ENCODE measurements at places on chromosomes 6 and 20.

DNA sequence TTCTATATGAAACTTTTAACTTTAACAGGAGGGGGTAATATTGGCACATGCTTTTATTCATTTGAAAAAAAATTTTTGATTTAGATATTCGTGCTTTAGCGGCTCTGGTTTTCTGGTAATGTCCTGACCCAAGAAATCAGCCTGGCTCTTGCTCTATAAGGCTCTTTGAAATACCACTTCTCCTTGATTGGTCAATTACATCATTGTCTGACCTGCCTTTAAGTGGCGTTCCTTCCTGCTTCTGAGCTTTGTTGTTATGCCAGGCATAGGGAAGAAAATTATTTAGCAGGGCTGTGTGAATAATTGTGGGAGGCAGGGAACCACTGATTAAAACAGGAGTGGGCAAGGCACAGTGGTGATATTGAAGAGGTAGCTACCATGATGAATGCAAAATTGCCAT is 3.9 kb downstream of the RNF144B start:
- DNase-seq, result peak; percentile 38

DNA sequence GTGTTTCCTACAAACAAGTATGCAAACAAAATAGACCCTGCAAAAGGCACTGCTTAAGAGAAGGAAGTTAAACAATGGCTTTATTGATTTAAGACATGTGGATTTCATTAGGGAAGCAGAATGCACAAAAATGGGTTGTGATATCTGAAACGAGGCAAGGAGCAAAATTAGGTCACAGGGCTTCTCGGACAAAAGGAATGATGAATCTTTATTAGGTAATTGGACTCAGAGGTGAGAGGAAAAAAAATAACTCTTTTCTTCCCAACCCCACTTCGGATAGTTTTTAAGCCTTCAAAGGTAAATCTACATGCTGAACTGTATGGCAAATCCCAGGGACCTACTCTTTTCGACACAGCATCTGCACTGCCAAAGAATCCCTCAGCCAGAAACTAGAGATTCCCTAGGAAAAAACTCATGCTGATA is 183.0 kb upstream of the TAB2 start:
- no peak for DNase-seq

GRCh38 chr6:43361269-43361668 is 8.2 kb downstream of the ZNF318 start:
- no peak for DNase-seq

GRCh38 chr20:33531047-33531877 is 41.4 kb downstream of the CBFA2T2 start:
- DNase-seq, result no peak

GRCh38 chr6:33430991-33431879 is 11.4 kb downstream of the SYNGAP1 start:
- no peak for DNase-seq

DNA sequence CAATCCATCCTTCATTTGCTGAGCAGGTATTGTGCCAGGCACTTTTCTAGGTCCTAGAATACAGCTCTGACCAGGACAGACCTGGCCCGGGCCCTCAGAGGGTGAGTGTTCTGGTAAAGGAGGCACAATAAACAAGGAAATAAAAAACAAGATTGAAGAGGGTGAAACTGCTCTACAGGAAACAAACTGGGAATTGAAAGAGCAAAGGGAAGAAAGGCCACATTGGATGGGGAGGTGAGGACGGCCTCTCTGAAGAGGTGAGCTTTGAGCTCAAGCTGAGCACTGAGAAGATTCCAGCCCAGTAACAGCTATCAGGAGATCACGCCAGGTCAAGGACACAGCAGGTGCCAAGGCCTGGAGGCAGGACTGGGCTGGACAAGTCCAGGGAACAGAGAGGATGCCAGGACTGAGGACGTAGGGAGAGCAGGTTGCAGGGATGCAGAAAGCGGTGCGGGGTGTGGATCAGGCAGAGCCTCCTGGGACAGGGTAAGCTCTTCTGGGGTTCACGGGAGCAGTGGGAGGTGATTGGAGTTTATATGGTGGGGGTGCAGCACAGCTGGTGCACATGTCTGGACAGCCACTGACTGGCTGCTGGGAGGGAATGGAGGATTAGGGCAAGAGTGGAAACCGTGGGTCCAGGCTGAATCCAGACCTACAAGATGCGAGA is 433.3 kb downstream of the PREX1 start:
- no peak for DNase-seq

DNA sequence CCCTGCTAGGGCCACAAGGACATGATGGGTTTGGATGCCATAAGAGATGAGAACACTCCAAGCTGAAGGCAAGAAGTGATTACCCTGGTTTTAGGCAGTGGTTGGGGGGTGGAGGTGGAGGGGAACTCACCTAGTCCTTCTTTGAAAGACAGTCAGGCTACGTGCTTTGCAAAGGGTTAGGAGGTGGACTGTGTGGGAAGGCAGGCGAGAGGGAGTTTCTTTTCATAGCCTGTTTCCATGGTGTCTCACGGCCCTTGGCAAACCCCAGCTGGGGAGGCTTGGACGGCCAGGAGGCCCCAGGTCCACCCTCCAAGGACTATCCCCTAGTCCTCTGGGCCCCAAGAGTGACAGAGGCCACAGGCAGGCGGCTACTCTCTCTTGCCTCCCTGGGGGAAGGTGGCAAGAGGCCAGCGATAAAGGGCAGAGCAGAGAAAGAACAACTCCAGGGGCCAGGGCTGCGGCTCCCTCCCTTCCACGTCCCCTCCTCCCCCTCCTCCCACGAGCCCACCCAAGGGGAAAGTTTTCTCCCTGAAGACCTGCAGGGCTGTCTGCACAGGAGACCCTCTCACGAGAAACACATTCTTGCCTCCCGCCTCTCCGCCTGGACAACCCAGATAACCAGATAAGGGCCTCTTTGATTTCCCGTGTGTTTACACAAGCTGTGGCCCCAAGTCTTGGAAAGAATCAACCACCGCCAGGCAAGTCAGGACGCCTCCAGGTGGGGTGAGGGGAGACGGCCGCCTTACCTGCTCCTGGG is 74.4 kb downstream of the NOL4L start:
- DNase-seq, result no peak

- no peak for DNase-seq
Measured at GRCh38 chr6:20605581-20605980, 71.3 kb downstream of the CDKAL1 start.

DNA sequence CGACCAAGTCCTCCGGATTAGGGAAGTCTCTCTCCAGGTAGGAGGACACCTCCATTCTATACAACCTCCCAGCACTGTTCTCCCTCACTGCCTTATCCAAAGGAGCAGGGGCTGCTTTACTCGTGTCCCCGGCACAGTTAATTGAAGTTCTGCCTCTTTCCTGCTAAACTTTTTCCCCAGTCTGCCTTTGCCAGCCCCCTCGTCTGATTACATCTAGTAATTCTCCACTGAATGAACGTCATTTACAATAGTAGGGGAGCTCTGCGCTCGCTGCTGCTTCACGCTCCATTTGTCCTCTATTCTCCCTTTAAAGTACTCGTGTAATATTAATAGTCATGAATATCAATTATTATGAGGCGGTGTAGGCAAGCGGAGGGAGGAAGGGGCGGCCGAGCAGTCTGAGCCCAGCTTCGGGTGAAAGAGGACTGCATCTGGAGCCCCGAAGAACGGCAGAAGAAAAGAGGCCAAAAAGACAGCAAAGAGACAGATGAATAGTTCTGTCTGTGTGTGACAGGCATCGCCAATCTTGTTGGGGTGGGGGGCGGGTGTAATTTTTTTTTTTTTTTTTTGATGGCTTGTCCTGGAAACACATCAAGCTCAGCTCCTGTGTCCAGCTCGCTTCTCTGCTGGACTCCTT is 2.9 kb downstream of the TFAP2B start:
- no peak for DNase-seq

DNA sequence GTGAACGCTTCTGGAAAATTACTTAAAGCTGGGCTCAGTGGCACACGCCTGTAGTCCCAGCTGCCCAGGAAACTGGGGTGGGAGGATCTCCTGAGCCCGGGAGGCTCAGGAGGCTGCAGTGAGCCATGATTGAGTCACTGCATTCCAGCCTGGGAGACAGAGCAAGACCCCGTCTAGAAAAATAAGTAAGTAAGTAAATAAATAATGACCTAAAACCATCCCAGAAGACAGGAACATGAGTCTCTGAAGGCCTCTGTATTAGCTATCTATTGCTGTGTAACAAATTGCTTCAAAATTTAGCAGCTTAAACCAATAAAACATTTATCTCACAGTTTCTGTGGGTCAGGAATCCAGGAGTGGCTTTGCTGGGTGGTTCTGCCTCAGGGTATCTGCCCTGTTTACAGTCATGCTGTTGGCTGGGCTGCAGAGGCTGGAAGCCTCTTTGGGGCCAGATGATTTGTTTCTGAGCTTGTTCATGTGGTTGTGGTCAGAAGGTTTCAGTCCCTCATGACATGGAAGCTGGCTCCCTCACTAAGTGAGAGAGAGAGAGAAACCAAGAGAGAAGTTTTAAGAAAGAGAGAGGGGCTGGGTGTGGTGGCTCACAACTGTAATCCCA is 48.4 kb upstream of the NCOA3 start:
- DNase-seq, result no peak

DNA sequence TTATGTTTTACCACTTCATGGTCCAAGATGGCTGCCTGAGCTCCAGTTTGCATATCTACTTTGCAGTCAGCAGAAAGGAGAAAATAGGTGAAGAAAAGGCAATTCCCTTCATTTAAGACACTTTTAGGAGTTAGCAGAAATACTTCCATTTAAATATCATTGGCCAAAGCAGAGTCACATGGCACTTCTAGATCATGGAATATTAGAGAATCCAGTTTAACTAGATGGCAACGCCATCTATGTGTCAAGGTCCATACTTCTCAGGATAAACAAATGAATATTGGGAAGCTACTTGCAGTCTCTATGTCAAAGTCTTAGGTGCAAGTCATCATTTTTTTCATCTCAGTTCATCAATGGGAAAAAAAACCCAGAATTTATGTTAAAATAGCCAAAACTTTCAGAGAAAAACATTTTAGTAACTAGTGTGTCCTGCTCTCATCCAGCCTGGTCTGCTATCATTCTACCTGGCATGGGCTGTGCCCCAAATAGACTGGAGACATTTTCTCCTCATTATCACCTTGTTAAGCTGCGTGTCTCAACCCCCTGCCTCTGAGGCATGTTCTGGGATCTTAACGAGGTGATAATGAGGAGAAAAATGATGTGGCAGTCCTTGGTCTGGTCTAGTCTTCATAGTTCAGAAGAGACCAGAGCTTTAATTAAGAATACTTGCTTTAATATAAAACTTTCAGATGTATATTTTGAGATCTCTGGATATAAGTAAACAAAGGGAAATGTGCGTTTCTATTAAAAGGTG is 227.3 kb downstream of the TBX18 start:
- no peak for DNase-seq

DNA sequence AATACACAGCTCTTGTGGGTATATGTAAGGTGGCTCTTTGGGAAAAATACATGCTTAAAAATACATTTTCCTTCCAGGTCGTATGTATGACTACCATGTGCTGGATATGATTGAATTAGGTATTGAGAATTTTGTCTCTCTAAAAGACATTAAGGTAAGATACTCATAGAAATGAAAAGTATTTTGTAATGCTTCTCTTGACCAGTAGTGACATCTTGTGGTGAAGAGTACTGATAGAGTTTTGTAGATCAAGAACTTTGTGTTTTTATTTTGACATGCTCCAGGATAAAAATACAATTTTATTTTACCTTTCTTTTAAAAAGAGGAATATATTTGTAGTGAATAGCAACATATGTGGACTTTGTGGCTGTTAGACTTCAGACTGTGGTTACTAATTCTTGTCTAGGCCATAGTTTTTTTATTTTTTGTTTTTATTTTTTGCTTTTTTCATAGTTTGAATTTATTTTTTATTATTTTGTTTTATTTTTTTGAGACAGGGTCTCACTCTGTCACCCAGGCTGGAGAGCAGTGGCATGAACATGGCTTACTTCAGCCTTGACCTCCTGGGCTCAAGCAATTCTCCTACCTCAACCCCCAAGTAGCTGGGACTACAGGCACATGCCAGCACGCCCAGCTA is 17.9 kb downstream of the RPF2 start:
- no peak for DNase-seq

DNA sequence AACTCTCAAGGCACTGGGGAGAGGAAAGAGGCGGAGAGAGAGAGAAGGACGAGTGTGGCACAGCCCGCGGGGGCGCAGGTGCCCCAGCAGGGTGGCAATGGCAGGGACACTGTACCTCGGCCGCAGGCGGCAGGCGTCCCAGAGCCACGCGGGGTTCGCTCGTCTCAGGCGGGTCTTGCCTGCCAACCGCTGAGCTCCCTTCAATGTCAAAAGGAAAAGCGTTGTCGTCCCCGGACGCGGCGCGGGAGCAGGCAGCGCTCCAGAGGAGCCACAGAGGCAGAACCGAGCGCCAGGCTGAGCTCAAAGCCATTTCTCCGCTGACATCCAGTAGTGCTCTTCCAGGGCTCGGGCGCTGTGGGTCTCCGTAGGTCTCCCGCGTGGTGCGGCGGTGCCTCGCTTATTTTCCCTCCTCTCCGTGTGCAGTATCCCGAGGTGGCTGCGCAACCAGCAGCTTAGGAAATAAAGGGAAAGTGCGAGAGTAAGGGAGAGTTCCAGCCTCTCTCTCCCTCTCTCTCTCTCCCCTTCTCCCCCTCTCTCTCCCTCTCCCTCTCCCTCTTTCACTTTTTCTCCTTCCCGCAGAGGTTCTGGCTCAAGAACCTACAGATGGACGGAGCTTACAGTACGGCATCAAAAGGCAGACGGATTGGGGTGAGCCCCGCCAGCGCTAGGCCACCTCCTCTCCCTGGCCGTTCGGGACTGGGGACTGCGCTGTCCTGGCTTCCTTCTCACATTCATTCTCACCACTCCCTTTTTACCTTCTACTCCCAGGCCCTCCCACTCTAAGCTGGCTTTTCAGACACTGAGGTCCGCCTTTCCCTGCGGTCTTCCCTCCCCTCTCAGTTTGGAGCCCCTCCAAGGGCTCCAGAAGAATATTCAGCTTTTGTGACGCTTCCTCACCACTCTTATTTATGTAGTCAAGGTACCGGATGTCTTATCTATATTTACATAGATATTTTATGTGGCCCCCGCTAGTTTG is at the start of gene LAMA4:
LAMA4 (minus strand) TSS at position 727 of the 976 bp plus-strand sequence; CDS start at position 310, 417 bp downstream.
- DNase-seq, result no peak

DNA sequence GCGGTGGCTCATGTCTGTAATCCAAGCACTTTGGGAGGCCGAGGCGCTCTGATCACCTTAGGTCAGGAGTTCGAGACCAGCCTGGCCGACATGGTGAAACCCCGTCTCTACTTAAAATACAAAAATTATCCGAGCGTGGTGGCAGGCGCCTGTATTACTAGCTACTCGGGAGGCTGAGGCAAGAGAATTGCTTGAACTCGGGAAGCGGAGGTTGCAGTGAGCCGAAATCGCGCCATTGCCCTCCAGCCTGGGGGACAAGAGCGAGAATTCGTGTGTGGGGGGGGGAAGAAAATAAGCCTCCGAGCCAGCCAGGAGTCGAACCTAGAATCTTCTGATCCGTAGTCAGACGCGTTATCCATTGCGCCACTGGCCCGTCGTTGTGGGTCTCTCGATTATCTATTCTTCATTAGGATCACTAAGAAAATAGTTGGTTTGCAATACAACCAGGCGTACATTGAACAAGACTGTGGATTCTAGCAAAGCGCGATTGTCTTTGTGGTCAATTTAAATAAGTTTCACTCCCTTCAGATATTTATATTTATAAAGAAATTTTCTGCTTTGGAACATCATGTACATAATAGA is 33.9 kb upstream of the PRSS16 start:
- no peak for DNase-seq

GRCh38 chr6:17022604-17023003 is 79.2 kb upstream of the STMND1 start:
- DNase-seq, result no peak
